NCI-H2171 (cell line): ENCODE measurements at places on chromosomes 7 and 10.

DNA sequence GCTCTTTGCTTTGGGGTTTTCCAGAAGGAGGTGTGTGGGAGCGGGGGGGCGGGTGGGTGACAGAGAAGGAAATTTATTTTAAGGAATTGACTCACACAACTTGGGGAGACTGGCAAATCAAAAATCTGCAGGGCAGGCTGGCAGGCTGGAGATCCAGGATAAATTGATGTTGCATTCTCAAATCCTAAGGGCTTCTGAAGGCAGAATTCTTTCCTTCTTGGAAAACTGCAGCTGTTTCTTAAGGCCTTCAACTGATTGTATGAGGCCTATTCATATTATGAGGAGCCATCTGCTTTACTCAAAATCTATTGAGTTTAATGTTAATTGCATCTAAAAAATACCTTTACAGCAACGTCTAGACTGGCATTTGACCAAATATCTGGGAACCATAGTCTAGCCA lies 1528.8 kb upstream of the LRRTM3 start:
- no peak for DNase-seq

DNA sequence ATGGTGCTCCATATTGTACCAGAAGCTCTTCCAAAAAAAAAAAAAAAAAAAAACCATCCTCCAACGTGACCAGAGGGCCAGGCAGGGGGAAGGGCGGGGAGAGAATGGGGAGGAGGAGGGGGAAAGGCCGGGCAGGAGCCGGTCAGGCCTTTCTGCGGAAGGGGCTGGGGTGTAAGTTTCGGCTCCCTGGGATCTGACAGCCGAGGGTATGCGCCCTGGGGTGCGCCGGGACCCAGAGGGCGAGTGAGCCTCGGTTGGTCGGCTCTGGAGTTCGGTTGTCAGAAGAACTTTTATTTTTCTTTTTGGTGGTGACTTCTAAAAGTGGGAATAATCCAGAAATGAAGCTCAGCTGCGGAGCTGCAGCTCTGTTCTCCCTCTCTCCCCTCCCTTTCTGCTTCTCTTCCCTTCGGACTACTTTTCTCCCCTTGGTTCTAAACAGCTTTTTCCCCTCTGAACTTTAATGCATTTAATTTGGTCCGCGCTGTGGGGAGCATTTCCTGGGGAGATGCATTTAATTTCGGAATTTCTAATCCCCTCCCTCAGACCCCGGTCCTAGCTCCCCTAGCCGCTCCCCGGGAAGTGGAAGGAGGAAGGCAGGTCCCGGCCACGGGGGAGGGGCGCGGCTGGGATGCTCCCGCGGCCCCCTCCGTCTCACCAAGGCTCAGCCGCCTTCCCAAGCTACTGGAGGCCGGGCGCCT lies 3.9 kb upstream of the PAX2 start:
- DNase-seq = no peak

- DNase-seq = no peak
These were observed 3.1 kb upstream of the ZFAND2A start for GRCh38 chr7:1163121-1163520.

DNA sequence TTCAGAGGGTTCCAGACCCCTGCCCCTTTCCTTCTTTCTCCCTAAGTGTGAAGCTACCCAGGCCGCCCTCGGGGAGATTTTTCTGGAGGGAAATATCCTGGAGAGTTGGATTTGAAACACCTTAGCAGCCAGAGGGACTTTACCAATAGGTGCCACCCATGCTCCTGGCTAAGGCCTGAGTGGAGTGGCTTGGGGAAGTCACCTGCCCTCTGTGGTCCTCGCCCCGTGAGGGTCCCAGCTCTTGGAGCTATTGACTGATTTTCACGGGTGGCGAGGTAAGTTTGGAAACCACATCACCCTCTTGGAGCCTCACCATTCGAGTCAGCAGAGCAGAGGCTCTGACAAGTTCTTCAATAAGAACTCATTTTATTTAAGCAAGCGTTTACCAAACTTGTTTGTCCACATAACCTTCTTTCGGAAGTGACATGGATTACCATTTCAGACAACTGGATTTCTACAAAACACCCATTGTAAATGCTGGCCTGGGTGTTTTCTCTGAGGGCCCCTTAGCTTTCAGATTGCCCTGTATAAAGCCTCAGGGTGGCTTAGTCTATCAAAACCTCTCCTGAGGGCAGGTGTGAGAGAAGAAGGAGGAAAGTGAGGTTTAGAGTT lies 20.4 kb downstream of the AQP1 start:
- no peak for DNase-seq

DNA sequence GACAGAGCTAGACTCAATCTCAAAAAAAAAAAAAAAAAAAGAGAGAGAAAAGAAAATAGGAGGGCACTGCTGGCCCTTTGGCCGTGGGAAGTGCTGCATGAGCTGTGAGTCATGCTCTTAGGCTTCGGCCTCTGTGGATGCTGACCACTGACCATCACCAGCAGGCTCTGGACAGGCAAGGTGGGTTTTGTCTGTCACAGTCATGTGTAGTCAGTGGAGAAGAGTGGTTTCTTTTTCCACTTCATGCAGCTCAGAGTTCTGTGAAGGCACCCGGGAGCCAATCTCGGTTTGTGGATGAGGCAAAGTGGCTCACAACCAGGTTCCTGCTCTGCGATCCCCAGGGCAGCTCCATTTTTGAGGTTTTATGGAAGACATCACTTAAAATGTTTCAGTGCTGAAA lies 58.1 kb downstream of the PRTFDC1 start:
- no peak for DNase-seq

DNA sequence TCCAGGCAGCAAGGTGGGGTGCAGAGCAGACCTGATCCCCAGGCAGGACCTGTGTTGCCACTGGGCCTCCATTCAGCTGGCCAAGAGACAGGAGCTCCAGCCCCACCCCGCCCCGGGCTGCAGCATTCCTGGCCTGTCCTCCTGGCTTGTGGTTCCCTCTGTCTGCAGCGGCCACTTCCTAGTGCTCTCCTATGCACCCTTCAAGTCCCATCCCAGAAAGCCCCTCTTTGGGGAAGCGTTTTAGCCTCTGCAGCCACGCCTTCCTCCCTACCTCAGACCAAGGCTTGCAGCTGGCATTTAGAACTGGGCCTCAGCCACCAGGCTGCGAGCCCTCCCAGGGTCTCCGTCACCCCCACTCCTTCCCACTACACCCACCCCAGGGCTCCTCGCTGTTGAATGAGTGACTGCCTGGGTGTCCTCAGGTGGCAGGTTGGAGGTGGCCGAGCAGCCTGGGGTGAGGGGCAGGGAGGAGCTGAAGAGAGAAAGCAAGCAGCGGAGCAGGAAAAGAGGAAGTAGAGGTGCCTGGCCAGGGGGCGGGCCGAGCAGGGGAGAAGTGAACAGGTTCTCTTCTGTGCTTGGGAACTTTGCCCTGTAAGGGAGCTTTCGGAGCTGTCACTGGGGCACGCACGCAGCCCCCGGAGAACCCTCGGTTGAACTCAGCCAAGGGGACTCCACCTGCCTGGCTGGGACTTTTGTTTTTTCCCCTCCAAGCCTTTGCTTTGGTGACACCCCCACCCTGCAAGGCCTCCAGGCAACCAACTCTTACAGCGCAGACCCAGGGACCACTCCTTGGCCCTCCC lies 109.1 kb upstream of the TNRC18 start:
- DNase-seq = no peak

GRCh38 chr7:134021836-134022235 lies 105.3 kb upstream of the LRGUK start:
- no peak for DNase-seq

- no peak for DNase-seq
These were observed 110.6 kb downstream of the ACTR3B start for GRCh38 chr7:152870106-152870693.

DNA sequence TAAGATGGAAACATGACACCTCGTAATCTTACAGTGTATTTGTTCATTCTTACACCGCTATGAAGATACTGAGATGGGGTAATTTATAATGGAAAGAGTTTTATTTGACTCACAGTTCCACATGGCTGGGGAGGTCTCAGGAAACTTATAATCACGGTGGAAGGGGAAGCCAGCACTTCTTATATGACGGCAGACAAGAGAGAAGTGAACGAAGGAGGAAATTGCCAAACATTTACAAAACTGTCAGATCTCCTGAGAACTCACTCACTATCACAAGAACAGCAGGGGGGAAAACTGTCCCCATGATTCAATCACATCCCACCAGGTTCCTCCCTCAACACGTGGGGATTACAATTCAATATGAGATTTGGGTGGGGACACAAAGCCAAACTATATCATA lies 282.3 kb downstream of the HGF start:
- DNase-seq = no peak

DNA sequence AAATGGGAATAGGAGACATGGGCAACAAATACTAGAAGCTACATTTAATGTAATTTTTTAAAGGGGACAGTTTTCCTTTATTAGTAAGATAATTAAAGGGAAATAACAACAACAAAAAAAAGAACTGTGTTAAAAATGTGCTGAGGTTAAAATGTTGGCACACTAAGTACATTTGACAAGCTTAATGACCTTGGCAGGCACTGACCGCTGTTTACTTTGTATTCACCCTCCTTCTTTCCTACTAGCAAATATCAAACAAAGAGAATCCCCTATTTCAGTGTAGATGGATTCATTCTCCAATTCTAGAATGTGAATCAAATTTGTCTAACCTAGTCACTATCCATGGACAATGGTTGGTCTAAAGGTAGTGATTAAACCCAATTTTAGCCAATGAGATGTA lies 77.5 kb upstream of the TOMM7 start:
- no peak for DNase-seq

DNA sequence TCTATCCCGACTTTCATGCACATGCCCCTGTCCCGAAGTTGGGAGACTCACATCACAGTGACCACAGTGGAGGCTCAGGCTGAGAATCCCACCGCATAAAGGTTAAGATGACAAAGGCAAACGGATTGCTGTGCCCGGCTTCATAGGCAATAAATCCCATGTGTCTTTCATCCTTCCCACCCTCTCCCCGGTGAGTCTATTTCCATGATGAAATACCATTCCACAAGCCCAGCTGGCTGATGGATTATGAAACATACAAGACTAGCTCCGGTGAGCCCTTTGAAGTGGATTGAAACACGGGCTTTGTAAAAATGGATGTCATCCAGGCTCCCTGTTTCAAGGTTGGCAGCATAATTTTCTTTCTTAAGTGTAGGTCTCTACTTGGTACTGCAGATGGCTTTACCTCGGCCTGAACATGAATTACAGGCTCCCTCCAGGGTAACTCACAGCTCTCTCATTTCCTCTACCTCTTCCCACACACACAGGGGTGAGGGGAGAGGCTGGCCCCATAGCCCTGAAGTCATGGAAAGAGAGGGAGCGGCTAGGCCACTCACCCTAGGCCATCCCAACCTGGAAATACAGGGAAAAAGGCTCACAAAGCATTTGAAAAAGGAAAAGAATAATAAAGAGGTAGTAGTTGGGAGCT lies 92.0 kb upstream of the CALN1 start:
- no peak for DNase-seq

DNA sequence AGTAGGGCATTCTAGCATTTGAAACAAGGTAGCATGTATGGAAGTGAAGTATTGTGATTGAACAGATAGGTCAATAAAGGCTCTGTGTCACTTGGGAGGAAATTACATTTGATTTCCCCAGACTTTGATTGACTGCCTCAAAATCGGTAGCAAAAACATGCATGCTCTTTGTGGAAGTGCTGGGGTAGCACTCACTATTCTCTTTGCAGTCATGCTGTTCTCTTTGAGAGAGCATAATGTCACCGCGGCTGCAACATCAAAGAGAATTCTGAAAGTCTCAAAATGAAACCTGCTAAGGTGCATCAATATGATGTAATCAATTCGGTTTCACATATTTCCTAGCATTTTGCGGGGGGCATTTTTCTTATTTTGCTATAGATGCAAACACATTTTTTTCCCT lies 64.2 kb downstream of the ARMC3 start:
- no peak for DNase-seq

- peak; percentile 100 for DNase-seq
These were observed 915 bp upstream of the FMC1 start for GRCh38 chr7:139340037-139340807.

DNA sequence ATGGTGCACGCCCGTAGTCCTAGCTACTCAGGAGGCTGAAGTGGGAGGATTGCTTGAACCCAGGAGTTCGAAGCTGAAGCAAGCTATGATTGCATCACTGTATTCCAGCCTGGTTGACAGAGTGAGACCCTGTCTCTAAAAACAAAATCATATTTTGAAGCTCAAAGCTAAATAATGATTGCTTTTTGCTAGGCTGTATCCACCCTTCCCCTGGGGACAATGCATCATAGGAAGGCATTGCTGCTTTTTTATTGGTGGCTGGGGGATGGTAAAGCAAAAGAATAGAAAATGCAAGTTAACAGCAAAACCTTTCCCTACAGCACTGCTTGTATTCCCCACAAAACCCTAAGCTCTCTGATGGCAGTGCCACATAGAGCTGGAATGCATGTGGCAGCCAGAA lies 107.5 kb upstream of the WAC start:
- DNase-seq = no peak
